Activated CD8-positive, alpha-beta memory T cell treated with anti-CD3 and anti-CD28 coated beads for 1 hour (primary cell): ENCODE measurements at places on chromosomes 5 and 9.

DNA sequence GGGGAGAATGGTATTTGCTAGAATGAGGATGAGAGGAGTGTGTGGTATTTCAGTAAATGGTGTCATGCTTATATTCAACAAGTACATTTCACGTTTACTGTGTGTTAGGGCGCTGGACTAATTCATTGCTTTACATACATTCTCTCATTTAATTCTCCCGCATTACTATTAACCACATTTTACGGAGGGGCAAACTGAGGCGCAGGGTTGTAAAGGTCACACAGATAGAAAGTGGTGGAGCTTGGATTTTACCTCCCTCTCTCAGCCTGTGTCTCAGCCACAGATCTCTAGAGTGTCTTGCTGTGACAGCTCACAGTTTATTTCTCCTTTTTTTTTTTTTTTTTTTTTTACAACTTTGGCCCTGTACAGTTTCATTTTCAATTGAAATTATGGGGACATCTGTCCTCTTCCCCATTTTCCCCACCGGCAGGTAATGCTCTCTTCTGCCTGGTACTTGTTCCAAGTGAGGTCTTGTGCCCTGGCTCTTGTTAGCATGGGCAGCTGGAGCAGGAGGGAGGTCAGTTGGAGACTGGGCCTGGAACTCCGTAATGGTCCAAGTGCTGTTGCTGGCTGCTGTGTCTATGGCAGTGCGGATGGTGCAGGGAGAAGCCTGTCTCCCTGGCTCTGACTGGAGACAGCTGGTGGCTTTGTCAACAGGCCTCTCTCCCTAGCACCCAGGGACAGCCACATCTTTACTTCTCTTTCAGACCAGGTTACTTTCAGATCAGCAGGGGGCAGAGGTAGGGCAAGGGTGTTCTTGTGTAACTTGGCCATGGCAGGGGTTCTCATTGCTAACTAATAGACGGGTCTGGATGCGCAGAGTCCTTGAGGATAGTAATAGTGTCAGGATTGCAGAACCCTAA is 20.5 kb upstream of the NDST1 start:
- no peak for DNase-seq

- DNase-seq = no peak
Observed at GRCh38 chr5:91007780-91008402, 375.2 kb downstream of the ARRDC3 start.

GRCh38 chr9:33919276-33919897 is 102.4 kb downstream of the UBE2R2 start:
- DNase-seq = no peak

GRCh38 chr5:141330299-141331080 is at the start of gene PCDHGA1:
PCDHGA1 (plus strand) TSS chr5:141330514.
- DNase-seq = no peak

DNA sequence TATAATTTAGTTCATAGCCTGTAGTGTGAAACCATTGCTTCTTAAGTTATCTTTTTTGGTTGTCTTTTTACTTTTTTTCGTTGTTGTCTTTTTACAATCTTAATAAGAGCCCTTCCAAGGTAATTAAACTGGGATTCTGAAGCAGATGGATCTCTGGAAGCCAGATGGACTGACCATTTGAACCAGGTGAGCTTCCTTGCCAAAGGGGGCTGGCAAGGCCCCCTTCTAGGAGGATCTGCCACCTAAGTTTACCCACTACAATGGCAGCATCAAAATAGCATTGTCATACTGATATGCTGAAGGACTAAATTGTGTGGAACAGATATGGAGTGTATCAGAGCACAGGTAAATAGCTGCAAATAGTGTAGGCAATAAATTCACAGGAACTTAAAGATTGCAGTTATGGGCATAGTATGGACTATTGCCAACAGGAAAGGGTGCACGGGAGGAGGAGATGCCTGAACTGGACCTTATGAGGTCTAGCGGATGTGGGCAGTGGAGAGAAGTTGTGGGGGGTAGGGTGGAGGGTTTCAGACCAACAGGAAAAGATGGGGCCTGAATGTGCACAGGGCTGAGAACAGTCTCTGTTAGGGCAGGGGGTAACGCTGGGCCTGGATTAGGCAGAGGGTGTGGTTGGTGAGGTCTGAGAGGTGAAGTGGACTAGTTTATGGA is 61.5 kb upstream of the CTXN3 start:
- DNase-seq = no peak
